ENCODE measurements at places on chromosomes 6 and 20.
A peak's percentile ranks its signal among the peaks of the same experiment; 100 is the strongest.

- H3K36me3 ChIP-seq, result no peaks in the 10 kb centered on the region
- H3K4me1 ChIP-seq, result no peaks in the 10 kb centered on the region
- no peaks in the 10 kb centered on the region for H3K27me3 ChIP-seq
Measured at GRCh38 chr6:151747896-151748295, 59.6 kb upstream of the ESR1 start.

DNA sequence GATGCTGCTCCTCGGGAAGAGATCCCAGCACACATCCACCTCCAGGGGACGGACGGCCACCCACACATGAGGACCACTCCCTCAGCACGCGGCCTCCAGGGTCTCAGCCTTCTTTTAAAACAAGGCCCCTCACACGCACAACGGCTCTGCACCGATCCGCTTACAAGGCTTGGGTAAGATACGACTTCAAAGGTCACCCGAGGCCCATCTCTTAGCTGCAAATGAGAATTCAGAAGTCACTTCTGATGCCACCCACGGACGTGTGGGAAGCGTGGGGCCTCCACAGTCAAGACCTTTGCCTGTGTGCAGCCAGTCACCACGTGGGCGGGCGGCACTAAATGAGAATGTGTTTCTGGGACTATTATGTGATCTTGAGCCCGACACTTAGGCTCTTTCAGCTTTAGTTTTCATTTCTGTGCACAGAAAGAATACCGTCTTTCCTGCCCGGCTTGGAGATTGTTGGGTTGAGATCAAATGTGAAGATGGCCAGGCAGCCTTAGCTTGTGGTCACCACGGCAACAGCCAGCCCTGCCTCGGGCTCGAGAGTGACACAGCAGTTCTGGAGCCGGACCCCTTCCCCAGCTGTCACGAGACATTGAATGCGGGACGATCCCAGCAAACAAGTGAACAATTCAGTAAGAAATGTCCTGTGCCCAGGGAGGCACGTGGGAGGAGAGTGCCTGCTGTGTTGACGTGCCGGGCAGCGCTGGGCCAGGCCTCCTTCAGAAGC, 91.6 kb downstream of the RAMACL start:
- no peak overlapping the region for H3K27ac ChIP-seq
- no peaks in the 10 kb centered on the region for H3K27me3 ChIP-seq
- DNase-seq, result no peak

DNA sequence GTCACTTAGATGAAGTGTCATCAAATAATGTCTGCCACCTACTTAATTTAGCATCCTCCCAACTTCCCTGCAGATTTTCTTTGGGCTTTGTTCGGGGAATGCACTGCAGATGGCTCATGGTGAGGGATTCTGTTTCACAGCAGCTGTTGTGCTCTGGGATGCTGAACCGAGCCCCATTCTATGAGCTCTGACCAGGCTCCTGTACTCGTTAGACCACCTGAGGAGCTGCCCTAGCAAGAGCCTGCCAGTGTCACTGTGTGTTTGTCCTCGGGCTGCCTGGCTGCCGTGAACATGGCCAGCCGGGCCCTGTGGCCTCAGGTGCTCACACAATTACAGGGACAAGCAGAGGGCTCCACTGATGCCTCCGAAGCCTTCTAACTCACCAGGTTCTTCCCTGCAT, 238.8 kb upstream of the ECI2 start:
- H3K4me3 ChIP-seq, result no peak overlapping the region
- H3K36me3 ChIP-seq, result no peaks in the 10 kb centered on the region
- no peak overlapping the region for H3K27ac ChIP-seq
- H3K27me3 ChIP-seq, result no peaks in the 10 kb centered on the region

GRCh38 chr6:42331019-42331418, 113.4 kb upstream of the MRPS10 start:
- H3K36me3 ChIP-seq, result no peaks in the 10 kb centered on the region
- no peak for DNase-seq
- H3K27ac ChIP-seq, result no peak overlapping the region
- no peaks in the 10 kb centered on the region for H3K4me1 ChIP-seq
- H3K27me3 ChIP-seq, result no peaks in the 10 kb centered on the region

GRCh38 chr6:108920751-108921150, 72.5 kb downstream of the ARMC2 start:
- no peak for DNase-seq
- H3K27ac ChIP-seq, result no peak overlapping the region
- no peaks in the 10 kb centered on the region for H3K4me1 ChIP-seq
- no peaks in the 10 kb centered on the region for H3K27me3 ChIP-seq
- H3K4me3 ChIP-seq, result no peak overlapping the region
- H3K36me3 ChIP-seq, result no peaks in the 10 kb centered on the region

DNA sequence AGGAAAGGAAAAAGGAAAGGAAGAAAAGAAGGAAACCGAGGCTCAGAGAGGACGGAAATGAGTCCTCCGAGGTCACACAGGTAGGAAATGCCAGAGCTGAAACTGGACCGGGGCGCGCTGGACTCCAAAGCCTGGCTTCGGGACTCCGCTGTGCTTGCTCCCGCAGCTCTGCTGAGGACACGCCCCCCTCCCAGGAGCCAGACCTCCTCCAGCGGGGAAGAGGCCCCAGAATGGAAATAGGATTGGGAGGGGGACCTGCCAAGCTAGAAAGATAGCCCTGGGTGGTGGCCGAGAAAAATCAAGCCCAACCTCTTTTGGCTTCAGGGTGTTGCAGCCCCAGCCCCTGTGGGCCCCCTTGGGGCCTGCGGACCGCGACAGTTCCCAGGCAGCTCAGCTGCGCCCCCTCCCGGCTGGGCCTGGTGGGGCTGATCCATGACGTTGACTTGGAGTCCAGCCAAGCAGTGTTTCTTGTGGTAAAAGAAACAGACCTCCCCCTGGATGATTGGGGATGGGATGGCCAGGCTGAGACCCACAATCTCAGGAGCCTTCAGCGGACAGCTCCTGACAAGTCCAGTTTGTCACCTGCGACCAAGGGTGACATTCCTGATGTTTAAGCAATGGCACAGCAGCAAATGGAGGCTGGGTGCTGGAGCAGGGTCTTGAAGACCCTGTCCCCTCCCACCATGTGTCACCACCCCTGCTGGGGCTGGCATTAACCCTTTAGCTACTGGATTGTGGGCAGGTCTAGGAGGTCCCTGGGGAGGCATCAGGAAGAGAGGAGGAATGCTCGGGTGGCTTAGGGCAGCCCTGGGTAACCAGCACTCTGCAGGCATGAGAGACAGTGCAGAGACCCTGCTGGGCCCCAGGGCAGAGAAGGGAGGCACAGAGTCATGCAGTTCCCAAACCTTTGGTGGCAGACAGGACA, 55.4 kb downstream of the RIPOR3 start:
- H3K27ac ChIP-seq, result no peak overlapping the region
- no peak for DNase-seq
- H3K27me3 ChIP-seq, result no peaks in the 10 kb centered on the region
- no peak overlapping the region for H3K4me3 ChIP-seq

- no peak overlapping the region for H3K4me3 ChIP-seq
- peaks cover 7% of the 10 kb centered on the region for H3K27me3 ChIP-seq
- no peak for DNase-seq
- no peaks in the 10 kb centered on the region for H3K36me3 ChIP-seq
- no peaks in the 10 kb centered on the region for H3K4me1 ChIP-seq
Measured at GRCh38 chr6:45923831-45924391, 91.7 kb downstream of the CLIC5 start.

DNA sequence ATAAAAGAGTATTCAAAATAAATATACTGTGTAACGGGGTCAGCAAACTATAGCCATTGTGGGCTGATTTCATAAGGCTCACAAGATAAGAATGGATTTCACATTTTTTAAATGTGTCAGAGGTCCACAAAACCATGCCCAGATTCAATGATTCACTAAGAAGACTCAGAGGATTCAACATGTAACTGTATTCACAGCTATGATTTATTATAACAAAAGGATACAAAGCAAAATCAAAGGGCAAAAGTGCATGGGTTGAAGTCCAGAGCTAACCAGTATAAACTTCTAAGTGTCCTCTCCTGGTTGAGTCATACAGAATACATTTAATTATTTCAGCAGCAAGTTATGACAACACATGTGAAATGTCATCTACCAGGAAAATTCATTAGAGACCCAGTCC, 49.2 kb downstream of the TBC1D32 start:
- H3K4me1 ChIP-seq, result no peaks in the 10 kb centered on the region
- no peak for DNase-seq
- H3K36me3 ChIP-seq, result no peaks in the 10 kb centered on the region
- H3K4me3 ChIP-seq, result no peak overlapping the region

- H3K4me1 ChIP-seq, result no peaks in the 10 kb centered on the region
- no peak for DNase-seq
- no peaks in the 10 kb centered on the region for H3K27me3 ChIP-seq
- H3K36me3 ChIP-seq, result no peaks in the 10 kb centered on the region
Measured at GRCh38 chr6:84601366-84601765, 163.0 kb downstream of the TBX18 start.

GRCh38 chr6:150600301-150601017, 774 bp downstream of the PLEKHG1 start:
- no peaks in the 10 kb centered on the region for H3K27me3 ChIP-seq
- peak overlapping the region; percentile 54 for H3K4me3 ChIP-seq

DNA sequence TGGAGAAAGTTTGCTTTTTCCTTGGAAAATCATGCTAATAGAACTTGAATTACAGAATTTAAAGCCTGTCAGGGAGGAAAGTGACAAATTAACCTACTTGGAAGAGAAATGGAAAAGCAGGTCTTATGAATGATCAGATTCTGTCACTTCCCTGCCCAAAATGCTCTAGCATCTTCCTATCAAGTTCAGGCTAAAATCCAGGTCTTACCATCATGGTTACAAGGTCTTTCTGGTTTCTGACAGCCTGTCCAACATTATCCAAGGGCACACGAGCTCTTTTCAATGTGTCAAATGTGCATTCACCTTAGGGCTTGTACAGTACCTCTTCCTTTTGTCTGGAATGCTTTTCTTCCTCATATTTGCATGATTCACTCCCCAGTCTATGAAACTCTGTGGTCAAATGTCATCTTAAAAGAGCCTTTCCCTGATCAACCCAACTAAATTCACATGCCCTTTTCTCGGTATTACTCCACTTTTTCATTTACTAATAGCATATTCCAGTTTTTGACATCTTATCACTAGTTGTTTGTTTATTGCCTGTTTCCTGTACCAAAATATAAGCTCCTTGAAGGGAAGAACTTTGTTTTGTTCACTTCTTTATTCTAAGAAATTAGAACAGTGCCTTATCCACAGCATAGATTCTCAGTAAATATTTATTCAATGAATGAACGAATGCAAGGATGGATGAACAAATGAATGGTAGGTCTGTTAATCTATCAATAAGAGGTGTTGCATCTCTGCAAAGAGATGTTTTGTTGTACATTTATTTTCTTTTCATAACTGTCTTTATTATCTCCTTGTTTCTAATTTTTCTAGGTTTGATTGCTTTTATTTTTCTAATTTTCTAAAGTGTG, 139.5 kb downstream of the BCAS1 start:
- H3K27me3 ChIP-seq, result no peaks in the 10 kb centered on the region
- peaks cover 9% of the 10 kb centered on the region for H3K4me1 ChIP-seq
- no peak overlapping the region for H3K4me3 ChIP-seq
- no peaks in the 10 kb centered on the region for H3K36me3 ChIP-seq

Data from tibial artery (tissue), 4 donors.